ENCODE measurements at places on chromosomes 4 and X. TPM values are rescaled to one million over a fixed set of nuclear protein-coding genes. Genes with fewer than 3 reads are reported as not detected.
A peak's percentile ranks its signal among the peaks of the same experiment; 100 is the strongest.

DNA sequence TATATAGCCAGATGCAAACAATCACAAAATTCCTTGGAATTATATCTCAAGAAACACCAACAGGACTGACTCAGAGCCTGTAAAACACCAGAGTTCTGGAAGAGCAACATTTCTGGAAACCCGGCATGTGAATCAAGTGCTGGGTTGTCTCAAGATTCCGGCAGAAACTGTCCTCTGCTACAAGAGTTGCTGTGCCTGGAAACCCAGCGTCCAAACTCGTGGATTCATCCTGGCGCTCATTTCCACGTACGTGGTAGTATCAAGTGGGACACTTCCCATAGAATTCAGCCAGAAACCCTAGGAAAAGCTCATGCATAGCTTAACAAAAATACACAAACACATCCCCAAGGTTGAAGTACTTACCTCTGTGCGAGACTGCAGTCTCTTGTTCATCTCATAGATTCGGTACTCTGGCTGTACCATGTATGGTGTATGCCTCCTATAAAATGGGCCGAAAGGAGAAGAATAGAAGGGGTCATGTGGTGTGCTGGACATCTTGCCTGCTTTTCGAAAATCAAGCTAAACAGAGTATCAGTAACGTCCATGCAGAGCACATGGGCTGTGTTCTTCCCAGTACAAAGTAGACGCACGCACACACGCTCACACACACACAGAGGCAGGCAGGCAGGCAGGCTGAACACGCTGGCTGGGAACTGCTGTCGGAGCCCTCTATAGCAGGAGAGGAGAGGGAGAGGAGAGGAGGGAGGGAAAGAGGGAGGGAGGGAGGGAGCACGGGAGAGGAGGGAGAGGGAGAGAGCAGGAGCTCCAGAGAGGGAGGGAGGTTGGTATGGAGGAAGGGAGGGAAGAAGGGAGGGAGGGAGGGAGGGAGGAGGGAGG, at the start of gene LDB2:
LDB2 (minus strand) TSS at position 655 of the 837 bp plus-strand sequence.
- H3K4me1 ChIP-seq, result peaks cover 4% of the 10 kb centered on the region
- H3K4me3 ChIP-seq, result peak within 1 kb of the TSS; percentile 48
- H3K27ac ChIP-seq, result peak within 1 kb of the TSS; percentile 76
- DNase-seq, result peak; percentile 82

DNA sequence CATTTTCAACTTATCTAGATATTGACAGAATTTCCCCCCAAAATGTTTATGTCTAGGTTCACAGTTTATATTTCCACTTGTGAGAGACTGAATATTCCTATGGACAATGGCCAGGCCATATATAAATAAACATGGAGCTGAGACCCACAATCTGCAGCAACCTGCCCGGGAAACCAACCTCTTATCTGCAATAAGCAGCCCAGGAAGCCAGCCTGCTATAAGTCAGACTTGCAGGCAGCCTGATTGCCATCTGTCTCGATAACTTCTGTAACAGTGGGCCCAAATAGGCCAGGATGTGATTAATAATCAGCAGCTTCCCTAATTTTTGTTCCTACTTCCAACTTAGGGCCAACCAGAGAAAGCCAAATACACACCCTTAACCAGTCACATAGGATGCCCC, 5.2 kb upstream of the NAP1L5 start:
- H3K4me1 ChIP-seq, result no peaks in the 10 kb centered on the region
- H3K4me3 ChIP-seq, result no peak overlapping the region
- no peak overlapping the region for H3K27ac ChIP-seq
- no peaks in the 10 kb centered on the region for H3K27me3 ChIP-seq
- no peak for DNase-seq

DNA sequence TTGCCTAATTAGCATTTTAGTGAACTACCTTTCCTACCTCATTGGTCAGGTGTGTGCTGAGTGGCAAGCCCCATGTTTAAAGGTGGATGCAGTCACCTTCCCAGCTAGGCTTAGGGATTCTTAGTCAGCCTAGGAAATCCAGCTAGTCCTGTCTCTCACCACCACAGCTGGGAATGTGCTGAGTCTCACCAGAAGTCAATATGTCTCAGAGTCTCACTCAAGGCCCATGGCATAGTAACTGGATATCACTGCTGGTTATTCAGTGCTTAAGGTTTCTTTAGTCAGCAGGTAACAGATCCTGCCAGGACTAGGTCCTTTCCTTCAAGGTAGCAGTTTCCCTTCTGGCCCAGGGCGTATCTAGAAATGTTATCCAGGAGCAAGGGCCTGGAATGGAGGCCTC, 136.5 kb downstream of the COX18 start:
- no peak for DNase-seq
- no peak overlapping the region for H3K4me3 ChIP-seq
- no peak overlapping the region for H3K27ac ChIP-seq
- no peaks in the 10 kb centered on the region for H3K36me3 ChIP-seq

The FABP2 gene
- 7.0 TPM for polyA plus RNA-seq

DNA sequence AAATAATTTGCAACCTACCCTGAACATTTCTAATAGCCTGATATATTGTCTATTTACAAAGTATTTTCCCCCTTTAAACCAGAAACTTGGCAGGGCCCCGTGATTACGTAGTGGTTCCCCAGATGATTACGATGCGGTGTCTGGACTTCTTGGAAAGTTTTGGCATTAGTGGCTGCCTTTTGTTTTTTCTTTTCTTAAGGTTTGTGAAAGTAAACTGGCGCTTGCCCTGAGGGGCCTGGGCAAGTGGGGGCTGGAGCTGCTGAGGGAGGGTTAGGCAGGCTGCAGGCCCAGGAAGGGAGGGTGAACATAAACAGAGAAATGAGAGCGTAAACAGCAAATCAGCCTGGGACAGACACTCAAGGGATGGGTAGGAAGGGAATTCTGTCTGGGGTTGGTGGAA, 123.6 kb upstream of the MSX1 start:
- no peak overlapping the region for H3K4me3 ChIP-seq
- H3K4me1 ChIP-seq, result peaks cover 24% of the 10 kb centered on the region
- H3K27me3 ChIP-seq, result no peaks in the 10 kb centered on the region
- H3K27ac ChIP-seq, result no peak overlapping the region
- peak; percentile 76 for DNase-seq

The TEX13D gene
- not detected for polyA plus RNA-seq

The NOA1 gene
- polyA plus RNA-seq, result 10.1 TPM
